ENCODE measurements at places on chromosomes 4 and X.

DNA sequence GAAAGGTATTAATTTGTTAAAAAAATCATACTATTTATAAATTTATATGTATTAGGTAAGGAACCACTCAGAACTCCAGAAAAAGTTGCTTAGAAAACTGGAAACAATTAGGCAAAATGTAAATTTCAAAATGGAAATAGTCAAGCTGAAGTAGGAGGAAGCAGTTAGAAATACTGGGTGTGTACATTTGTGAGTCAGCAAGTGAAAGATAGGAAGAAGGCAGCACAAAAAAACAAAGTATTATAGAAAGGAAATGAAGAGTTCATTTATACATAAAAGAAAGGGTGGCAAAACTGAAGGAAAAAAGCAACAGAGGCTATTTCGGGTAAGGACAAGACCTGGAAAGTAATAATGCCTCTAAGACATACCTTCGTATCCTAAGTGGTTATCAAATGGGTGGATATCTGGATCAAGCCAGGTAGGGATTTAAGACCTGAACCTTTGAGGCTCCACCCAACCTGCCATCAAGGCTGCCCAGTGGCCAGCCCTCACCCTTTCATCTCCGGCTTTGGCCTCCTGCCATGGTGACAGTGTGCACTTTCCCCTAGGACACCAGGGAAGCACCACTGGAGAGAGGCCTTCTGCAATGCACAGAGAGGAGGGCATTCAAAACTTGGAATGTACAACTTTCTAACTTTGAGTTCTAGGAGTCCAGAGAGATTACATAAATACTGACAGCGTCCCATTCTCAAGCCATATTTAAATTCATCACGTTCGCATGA is at the start of gene LRRC66:
TSS of gene LRRC66 (minus strand) at position 428 of the 722 bp plus-strand sequence. CDS start 2,750 bp downstream, outside the sequence.
- peak; percentile 59 for DNase-seq

DNA sequence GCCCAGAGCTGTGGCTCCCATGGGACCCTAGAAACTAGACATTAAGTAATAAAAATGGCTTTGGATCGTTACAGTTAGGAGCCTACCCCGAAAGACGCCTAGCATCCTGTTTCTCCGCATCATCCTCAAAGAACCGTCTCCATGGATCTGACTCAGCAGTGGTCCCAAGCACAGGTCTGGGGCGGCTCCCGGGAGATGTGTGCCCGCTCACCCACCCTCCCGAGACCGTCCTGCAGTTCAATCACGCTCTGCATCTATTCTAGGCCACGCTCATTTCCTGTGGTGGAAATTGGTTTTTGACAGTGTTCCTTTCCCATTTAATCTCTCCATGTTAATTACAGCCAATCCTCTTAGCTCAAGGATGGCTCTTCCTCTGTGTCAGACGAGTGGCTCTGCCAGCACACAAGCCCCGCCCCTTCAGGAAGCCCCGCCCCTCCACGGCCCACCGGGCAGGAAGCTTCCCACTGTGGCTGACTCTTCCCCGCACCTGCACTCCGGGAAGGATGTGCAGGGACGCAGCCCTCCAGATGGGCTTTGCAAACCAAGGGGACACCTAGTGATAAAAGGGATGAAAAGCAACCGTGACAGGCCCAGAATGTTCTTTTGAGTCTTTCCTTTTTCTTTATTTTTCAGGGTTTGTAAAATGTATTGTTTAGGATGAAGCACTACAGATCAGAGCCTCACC is 34.5 kb upstream of the HELT start:
- DNase-seq = peak; percentile 49

- DNase-seq = no peak
These were observed 139.1 kb downstream of the VEGFC start for GRCh38 chr4:176653401-176654220.

- DNase-seq = no peak
These were observed 123.1 kb upstream of the GPM6A start for GRCh38 chr4:175935016-175935661.

- DNase-seq = no peak
These were observed 6.8 kb upstream of the SETD7 start for GRCh38 chr4:139562839-139563238.

DNA sequence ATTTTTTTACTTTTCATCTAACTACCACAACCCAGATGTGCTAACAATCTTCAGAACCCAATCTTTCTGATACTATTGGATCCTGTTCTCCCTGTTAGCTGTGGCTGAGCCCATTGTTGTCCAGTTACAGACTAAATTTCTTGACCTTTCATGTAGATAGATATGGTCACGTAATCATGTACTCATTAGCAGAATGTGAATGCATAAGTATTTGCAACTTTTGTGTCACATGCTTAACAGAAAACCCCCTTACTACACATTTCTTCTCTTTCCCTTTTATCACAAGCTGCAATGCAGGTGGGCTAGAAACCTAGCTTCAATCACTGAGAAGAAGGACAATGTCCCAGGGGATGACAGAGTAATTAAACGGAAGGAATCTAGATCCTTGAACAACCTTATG is 13.1 kb upstream of the FAM13A start:
- DNase-seq = no peak

- no peak for DNase-seq
These were observed 340.7 kb downstream of the DHX15 start for GRCh38 chr4:24243641-24244040.

DNA sequence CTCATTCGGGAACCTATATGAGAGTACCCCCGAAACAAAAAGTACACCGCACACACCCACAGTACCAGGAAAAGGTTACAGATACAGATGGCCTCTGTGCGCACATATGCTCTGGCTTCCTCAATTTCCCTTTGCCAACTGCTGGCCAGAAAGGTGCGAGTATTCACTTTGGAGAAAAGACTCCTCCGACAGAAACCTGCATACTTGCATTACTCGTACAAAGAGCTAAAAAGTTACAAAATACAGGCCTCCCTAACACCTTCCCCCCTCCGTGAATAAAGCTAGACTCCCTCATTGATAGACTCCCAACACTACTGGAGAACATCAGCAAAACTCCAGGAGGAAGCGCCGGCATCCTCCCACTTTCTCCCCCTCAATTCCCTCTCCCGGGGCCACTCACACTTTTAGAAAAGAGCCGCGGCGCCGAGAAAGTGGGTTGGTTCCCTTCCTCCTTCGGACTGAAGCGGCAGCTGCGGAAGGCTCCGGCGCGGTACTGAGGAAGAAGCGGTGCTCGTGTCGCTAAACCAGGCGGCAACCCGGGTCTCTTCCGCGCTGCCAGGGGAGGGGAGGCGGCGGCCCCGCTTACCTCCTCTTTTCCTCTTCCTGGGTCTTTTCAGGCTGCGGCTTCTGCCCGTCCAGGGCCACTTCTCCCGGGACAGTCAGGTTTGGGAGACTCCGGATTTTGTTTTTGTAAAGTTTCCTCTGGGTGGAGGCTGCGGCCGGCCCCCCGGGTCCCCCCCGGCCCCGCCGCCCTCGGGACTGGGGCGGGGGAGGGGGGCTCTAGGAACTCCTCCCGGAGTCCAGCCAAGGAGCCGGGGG is 1.1 kb downstream of the FBXW7 start:
- DNase-seq = peak; percentile 78

DNA sequence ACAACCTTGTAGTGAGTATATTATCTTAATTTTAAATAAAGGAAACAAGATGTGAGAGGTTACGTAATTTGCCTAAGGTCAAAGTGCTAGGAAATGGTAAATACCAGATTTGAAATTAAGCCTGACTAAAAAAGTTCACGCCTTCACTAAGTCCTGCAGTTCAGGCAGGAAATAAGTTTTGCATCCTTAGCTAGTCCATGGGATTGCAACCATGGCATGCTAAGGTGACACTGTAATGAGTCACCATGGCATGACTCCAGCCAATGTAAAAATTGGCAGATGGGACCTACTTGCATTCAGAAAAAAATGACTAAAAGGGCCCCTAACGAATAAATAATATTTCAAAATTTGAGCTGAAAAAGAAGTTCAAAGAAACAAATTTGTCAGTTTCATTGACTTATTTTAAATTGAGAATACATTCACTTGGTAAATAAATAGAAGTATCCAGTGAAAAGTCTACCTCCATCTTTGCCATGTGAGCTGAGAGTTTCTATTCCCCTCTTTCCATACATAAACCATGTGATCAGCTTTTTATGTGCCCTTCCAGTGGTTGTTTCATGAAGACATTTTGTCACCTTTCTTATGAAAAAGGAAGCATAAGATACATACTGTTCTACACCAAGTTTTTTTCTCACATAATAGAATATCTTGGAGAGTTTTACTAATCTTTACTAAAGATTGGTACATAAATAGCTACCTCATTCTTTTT is 72.4 kb downstream of the ANKRD50 start:
- DNase-seq = peak; percentile 5

DNA sequence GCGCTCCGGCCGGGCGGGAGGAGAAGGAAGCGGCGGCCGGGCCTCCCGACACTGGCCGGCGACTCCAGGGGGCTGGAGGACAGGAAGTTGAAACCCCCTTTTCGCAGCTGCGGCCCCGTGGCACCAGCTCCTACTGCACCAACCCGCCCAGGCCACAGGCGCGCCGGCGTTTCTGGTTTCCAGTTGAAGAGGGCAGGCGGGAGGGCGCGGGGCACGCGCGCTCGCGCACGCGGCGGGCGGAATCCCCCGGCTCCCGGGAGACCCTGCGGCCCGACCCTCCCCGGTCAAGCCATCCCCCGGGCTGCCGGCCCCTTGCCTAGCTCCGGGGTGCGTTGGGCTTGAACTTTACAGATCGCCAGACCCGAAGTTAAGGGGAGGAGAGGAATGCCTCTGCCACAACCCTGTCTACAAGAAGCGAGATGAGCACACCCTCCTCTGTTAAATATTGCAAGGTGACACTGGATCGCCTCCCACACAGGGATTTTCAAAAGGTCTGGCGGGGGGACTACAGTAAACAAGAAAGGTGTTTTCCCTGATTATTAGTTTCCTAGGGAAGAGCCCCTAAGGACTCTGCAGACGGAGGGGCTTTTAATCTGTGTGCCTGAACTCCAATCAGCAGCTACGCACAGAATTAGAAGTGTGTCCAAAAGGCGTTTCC is 1.4 kb downstream of the ELOVL6 start:
- no peak for DNase-seq

GRCh38 chrX:42673301-42673810 is 104.6 kb downstream of the PPP1R2C start:
- DNase-seq = no peak

- DNase-seq = no peak
These were observed 34.0 kb upstream of the TSPAN5 start for GRCh38 chr4:98692411-98692810.

- DNase-seq = no peak
These were observed 6.7 kb upstream of the TEX13D start for GRCh38 chrX:124325732-124326131.

- DNase-seq = no peak
These were observed 205.4 kb upstream of the CXorf51B start for GRCh38 chrX:146604196-146604595.

DNA sequence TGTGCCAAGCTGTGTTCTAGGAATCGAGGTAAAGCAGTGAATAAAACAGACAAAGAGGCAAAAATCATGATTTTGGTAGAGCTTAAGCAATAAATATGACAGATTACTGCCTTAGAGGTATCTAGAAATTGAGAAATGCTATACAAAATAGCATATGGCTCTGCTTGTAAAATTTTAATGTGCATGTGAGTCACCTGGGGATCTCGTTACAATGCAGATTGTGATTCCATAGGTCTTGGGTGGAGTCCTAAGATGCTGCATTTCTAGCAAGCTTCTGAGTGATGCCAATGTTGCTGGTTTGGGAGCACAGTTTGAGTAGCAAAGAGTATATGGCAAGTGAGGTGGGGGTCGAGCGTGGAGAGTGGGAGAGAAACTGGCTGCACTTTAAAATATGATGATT is 697.3 kb upstream of the MAGEB2 start:
- DNase-seq = no peak

DNA sequence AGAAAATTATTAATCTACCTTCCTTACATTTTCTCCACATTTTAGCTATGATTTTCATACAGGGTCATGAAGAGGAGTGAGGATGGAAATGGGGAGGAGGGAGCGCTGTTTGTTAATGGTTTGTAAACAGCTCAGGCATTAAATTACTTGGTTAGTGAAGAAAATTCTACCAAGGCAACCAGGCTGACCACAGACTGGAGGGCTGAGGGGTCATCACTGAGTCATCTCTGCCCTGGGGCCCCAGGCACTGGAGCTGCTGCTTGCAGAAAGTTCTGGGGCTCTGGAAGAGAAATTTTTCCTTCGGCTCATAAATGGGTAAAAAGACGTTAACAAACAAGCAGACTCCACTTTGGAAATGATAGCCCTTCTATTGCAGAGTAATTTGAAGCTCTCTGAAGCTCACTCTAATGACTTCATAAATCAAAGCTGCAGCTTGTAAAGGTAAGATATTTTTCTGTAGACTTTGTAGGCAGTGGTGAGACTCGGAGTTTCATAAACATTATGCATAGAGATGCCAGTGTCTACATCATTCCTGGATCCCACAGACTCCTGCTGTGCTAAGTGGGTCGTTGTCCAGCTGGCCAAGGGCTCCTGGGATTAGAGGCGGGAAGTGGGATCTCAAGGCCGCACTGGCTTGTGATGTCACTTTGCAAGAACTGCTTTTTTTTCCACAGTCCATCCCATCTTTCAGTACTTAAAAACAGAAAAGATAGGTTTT is 159.6 kb downstream of the PTTG2 start:
- no peak for DNase-seq

- no peak for DNase-seq
These were observed 893 bp upstream of the METAP1 start for GRCh38 chr4:98994474-98995182.

- no peak for DNase-seq
These were observed 82.1 kb upstream of the GPC4 start for GRCh38 chrX:133497356-133497755.

DNA sequence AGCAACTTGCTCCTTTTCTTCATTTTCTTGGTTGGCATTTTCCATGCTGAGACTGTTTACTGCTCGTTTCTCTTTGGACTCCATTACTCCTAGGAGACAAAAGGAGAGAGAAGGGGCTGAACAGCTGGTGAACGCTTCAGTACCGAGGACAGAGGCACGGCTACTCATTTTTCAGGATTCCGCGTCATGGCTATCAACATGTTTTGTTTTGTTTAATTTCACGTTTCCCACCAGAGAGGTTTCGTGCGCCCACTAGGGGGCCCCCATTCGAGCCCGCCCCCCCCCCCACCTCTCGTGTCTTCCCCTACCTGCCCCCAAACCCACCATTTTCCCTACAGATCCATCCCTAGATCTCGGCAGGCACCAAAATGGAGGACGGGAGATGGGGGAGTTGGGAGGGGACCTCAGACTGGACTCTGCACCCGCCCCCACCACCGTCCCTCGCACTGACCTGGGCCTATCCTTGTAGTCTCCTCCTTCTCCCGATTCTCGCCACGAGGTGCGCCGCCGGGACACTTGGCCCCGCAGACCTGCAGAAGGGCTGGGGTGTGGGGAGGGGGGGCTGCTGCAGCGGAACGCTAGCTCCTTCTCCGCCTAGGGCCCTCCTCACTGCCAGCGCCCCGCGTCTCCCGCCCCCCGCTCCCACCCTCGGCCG is 653 bp downstream of the BEX1 start:
- DNase-seq = no peak

DNA sequence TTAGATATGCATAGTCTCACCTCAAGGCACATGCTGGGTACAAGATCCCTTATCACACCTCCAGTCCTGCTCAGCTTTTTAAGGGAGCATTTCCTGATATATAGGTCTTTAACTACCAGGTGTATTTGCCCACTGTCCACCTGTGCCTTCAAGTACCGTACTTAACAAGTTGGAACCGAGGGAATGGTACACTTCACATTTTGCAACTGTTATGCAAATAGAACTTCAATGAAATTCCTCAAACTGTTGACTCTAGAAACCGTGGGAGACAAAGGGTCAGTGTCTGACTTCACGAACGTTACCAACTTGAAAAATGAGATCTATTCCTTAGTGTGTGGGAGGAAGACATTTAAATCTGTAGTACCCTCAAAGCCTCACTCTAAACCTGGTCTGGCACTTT is 5.2 kb downstream of the TRIM2 start:
- DNase-seq = no peak

GRCh38 chrX:152451731-152451980 is 541 bp upstream of the GABRA3 start:
- DNase-seq = no peak

GRCh38 chr4:121765971-121766538 is 1.1 kb upstream of the SMIM43 start:
- DNase-seq = no peak

All from inflammatory macrophage treated with lipopolysaccharide for 4 hours (primary cell).